HFFc6 (cell line): ENCODE measurements at places on chromosomes 5 and 9.

GRCh38 chr5:181188700-181189362 lies 16.2 kb downstream of the TRIM7 start:
- peak; percentile 59 for DNase-seq

DNA sequence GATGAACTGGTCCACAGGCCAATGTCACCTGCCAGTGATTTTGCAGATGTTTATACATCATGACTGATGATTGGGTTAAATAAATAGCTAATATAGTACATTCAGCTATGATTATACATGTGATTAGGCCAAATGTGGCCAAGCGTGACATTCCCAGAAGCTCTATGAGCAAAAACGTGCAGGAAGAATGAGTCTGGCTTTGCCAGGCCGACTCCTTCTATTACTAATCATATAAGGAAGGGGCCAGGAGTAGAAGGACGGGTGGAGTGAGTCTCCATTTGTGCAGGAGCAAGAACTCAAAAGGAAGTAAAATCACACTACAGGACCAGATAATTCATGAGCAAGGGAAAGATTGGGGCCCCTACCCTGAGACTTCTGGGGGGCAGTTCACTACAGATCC lies 178.2 kb downstream of the ROR2 start:
- DNase-seq = no peak

- no peak for DNase-seq
Observed at GRCh38 chr9:21656776-21657674, 145.4 kb upstream of the MTAP start.

- peak; percentile 13 for DNase-seq
Observed at GRCh38 chr9:91162784-91163443, 198.8 kb downstream of the AUH start.

DNA sequence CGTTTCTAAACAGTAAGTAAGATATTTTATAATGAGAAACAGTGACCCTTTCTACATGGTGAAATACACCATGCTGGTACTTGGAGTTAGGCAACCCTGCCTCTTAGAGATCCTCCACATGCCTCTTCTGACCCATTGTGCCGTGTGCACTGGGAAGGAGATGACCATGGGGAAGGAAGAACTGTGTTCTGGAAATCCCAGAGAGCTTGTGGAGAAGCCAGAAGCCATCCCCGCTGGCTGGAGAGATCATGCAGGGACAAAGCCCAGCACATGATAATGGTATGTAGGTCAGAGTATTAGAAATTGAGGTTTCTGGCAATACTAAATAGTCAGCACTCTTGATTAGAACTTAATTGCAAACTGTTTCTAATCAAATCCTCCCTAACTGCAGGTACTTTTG lies 307.3 kb downstream of the FBXL7 start:
- peak; percentile 11 for DNase-seq

- no peak for DNase-seq
Observed at GRCh38 chr5:123452401-123452800, 29.2 kb upstream of the CEP120 start.

DNA sequence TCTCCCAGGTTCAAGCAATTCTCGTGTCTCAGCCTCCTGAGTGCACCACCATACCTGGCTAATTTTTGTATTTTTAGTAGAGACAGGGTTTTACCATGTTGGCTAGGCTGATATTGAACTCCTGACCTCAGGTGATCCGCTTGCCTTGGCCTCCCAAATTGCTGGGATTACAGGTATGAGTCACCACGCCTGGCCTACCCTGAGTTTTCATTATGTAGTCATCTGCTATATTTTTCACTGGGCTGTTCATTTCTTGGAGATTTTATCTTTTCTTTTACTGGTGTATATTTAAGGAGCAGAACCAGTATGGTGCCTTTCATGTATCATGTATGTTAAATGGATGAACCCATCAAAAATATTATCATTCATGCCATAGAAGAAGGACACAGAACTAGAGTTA lies 377.0 kb upstream of the ACTBL2 start:
- no peak for DNase-seq

GRCh38 chr5:148949841-148950470 lies 112.9 kb downstream of the SH3TC2 start:
- no peak for DNase-seq

DNA sequence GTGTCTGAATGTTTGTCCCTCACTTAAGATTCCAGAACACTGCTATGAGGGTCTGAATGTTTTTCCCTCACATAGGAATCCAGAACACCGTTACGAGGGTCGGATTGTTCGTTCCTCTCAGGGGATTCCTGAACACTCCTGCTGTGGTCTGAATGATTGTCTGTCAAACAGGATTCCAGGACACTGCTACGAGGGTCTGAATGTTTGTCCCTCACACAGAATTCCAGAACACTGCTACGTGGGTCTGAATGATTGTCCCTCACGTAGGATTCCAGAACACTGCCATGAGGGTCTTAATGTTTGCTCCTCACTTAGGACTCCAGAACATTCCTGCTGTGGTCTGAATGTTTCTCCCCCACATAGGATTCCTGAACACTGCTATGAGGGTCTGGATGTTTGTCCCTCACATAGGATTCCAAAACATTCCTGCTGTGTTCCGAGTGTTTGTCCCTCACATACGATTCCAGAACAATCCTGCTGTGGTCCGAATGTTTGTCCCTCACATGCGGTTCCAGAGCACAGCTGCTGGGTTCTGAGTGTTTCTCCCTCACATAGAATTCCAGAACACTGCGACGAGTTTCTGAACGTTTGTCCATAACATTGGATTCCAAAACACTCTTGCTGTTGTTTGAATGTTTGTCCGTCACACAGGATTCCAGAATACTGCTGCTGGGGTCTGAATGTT lies 199.5 kb downstream of the FOXD4L6 start:
- no peak for DNase-seq

- no peak for DNase-seq
Observed at GRCh38 chr5:65727491-65728156, 5.6 kb downstream of the NLN start.

DNA sequence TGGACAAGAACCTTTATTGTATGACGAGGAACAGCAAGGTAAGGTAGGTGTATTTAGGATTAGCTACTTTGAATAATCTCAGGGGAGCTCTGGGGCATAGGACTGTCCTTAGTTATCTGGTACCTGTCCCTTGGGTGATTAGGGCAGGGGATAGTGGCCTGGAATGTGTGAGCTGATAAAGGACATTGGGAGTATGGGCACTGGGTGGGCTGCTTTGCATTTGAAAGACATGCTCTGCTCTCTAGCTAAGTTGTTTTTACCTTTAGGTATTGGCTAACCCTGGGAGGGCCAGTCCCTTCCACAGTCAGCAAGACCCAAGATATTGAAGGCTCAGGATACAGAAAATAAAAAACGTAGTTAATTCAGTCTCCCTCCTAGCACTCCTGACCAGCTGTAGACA lies 282.8 kb upstream of the C9orf72 start:
- no peak for DNase-seq

DNA sequence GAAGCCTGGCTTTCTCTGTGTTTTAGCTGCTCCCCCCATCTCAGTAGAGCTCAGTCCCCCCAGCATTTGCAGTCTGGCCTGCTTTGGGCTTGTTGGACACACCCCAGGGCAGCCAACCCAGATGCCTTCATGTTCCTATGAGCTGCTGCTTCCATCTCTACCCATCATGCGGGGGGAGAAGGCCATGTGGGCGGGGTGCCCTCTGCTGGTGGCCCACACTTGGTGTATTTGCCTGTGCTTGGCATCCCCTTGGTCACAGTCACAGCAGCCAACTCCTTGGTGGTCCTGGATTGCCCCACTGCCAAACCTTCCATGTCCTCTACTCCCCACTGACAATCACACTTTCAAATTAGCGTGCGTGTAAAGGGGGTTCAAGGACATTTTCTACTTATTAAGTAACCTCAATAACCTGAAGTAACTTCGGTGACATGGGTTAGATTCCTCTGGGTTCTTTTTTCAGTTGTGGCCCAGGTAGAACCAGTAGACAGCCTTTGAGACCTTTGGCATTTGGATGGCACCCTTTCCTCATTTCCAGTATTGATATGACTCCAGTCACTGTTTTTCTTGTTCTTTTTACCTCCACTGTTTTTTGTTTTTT lies 42.8 kb downstream of the SNX30 start:
- DNase-seq = peak; percentile 55

DNA sequence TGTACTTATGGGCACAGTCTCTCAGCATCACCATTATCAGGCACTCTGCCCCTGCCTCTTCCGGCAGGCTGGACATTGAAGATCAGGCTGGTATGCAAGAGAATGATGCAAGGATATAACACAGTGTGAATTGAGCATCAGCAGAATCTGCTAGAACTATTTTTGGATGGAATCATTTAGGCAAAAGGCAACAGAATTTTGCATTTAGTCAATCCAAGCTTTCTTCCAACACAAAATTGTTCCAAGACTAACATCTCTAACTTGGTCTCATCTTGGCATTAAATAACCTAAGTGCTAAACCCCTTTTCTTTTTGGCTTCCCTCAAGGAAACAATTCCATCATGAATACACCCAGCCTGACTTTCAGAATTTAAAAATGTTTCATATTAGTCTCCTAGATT lies 339.9 kb downstream of the PRELID2 start:
- DNase-seq = no peak

GRCh38 chr5:138536215-138536614 lies 6.8 kb downstream of the ETF1 start:
- no peak for DNase-seq

- no peak for DNase-seq
Observed at GRCh38 chr5:53814819-53815218, 254.4 kb downstream of the NDUFS4 start.

- no peak for DNase-seq
Observed at GRCh38 chr9:30996761-30997160, 1387.7 kb upstream of the ACO1 start.

- DNase-seq = peak; percentile 84
Observed at GRCh38 chr9:116589392-116590354, 97.4 kb upstream of the TRIM32 start.

GRCh38 chr5:127299678-127300077 lies 9.1 kb downstream of the MEGF10 start:
- DNase-seq = no peak

GRCh38 chr5:93349613-93350012 lies 231.4 kb downstream of the NR2F1-AS1 start:
- DNase-seq = peak; percentile 73

DNA sequence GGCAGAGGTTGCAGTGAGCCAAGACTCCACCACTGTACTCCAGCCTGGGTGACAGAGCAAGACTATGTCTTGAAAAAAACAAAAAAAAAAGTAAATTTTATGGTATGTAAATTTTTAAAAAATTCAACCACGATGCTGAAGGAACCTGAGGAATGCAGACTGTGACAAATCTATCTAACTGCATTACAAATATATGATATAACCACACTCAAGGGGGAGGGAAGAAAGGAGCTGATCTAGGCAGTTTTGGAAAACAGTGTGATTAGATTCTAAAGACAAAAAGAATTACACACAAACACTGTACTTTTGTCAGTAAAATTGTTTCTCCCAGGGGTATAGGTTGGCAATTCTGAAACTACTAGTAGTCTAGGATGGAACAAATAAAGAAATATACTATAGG lies 17.0 kb downstream of the LARS1 start:
- DNase-seq = peak; percentile 13

DNA sequence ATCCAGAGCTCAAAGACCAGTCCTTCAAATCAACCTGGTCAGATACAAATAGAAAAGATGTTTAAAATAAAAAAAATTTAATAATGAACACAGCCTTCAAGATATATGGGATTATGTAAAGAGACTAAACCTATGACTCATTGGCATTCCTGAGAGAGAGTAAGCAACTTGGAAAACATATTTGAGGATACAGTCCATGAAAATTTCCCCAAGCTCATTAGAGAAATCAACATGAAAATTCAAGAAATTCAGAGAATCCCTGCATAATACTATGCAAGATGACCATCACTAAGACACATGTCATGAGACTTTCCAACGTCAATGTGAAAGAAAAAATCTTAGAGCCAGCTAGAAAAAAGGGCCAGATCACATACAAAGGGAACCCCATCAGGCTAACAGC lies 512.9 kb upstream of the PTGER4 start:
- no peak for DNase-seq

GRCh38 chr5:116288524-116288923 lies 203.7 kb downstream of the COMMD10 start:
- no peak for DNase-seq

DNA sequence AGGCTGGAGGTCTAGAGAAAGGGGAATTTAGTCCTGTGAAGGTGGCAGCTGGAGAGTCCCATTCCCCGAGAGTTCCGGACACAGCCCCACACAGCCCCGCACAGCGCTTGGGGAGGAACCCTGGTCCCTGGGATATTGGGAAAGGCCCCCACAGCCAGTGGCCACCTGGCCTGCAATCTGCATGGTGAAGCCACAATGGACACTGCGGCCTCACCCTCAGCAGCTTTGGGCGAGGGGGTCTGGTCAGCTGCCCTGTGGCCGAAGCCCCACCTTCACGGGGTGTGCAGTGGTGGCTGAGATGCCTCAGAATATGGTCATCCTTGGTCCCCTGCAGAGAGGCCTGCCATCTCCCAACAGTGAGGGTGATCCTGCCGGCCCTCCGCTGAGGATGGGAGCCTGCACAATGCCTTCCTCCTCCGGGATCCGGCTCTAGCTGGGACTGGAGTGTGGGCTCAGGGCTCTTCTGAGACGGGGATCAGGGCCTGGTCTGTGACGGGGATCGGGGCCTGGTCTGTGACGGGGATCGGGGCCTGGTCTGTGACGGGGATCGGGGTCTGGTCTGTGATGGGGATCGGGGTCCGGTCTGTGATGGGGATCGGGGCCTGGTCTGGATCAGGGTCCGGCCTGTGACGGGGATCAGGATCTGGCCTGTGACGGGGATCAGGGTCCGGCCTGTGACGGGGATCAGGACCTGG lies 33.3 kb upstream of the TMEM250 start:
- DNase-seq = no peak

GRCh38 chr9:36833954-36834353 lies 200.1 kb downstream of the PAX5 start:
- DNase-seq = no peak

DNA sequence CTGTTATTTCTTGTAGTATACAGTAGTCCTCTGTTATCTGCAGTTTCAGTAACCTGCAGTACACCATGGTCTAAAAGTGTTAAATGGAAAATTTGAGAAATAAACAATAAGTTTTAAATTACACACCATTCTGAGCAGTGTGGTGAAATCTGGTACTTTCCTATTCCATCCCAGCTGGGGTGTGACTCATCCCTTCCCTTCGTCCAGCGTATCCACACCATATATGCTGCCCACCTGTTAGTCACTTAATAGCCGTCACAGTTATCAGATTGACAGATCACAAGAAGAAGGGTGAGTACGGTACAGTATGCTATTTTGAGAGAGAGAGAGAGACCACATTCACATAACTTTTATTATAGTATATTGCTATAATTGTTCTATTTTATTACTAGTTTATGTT lies 28.9 kb downstream of the FAM151B start:
- DNase-seq = peak; percentile 76

DNA sequence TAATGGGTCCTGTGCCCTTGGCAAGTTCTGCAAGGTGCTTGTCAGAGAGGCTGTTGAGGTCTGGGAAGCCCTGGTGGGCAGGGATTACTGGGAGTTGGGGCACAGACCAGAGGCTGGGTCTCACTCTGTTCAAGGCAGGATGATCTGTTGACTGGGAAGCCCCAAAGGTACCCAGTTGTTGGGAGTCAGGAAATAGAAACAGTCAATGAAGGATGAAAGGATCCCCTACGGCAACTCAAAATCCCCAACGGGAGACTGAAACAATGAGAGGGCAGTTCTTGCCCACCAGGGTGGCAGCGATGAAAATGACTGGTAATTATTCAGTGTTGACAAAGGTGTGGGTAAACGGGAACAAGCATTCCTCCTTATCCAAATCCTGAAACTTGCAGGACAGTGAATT lies 31.2 kb downstream of the BNIP1 start:
- DNase-seq = no peak
